ENCODE measurements at places on chromosomes 13 and 19.

DNA sequence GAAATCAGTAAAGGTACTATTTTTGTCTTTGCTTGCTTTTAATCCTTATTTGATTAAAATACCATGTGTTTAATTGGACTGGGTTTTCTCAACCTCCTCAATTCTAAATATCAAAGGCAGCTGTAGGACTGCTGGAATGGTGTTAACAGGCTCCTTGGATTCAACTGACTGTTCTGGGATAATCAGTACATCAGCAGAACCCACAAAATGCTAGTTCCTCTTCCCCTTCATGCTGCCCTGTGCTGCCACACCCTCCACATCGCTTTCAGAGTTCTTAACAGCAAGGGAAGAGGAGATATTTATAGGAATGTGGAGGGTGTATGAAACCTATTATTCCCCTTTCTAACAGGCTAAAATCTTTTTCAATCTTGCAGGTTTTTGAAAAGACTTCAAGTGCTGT is 82.4 kb downstream of the KCTD12 start:
- DNase-seq = no peak

DNA sequence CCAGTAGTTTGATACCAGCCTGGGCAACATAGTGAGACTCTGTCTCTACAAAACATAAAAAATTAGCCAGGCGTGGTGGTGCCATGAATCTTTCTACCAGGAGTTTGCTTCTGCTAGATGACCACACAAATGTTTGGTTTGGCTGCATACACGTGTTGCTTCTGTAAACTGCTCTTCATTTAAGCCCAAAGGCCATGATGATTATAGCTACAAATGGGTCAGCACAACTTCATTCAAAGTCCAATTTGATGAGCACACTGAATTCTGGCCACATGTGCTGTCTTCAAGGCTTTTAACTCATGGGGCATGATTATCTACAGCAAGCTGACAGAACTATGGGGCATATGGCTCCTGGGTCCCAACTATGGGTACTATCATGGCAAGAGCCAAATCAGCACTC is 46.3 kb upstream of the DCT start:
- no peak for DNase-seq

GRCh38 chr19:44943801-44944249 is 1.8 kb downstream of the APOC4 start:
- peak; percentile 43 for DNase-seq

GRCh38 chr19:55209693-55210472 is 582 bp upstream of the PTPRH start:
- DNase-seq = no peak

- DNase-seq = no peak
These were observed 24.0 kb downstream of the LDLR start for GRCh38 chr19:11113140-11113708.

GRCh38 chr13:114065141-114065925 is 67.1 kb downstream of the RASA3 start:
- peak; percentile 63 for DNase-seq

DNA sequence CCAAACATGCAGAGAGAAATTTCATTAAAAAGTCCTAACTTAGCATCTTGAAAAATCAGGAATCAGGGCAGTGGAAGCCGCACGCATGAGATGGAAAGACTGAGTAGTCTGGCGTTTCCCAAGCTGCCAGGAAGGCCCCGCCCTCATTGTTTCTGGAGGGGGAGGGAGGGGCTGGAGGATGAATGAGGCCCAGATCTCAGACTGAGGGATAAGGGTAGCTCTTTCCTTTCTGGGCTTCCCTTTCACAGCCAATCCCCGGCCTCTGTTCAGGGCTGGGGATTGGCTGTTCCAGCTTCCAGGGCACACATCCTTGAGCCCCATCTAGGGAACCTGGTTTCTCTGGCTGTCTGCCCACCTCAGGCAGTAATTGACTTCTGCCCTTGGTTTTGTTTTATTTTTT is 7.3 kb downstream of the C19orf53 start:
- no peak for DNase-seq

- no peak for DNase-seq
These were observed 23.6 kb downstream of the CACNG6 start for GRCh38 chr19:54014920-54015560.

- DNase-seq = no peak
These were observed 184.4 kb downstream of the DNAJC3 start for GRCh38 chr13:95861296-95861695.

GRCh38 chr19:19081642-19082151 is 17.9 kb downstream of the SLC25A42 start:
- DNase-seq = no peak

DNA sequence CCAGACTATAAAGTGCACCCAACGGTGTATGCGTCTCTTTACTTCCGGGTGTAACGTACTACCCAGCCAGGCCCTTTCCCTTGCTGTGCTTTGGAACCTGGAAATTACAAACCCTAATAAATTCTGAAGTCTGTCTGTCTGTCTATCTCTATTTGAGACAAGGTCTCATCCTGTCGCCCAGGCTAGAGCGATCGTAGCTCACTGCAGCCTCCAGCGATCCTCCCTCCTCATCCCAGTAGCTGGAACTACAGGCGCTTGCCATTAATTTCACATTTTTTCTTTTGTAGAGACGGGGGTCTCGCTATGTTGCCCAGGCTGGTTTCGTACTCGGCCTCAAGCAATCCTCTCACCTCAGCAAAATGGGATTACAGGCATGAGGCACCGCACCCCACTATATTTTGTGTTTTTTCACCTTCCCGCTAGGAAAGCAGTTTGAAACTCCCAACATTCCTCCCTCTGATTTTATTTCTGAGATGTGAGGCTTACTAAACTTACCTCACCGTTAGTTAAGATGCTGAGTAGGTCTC is 469 bp upstream of the RNF6 start:
- no peak for DNase-seq

DNA sequence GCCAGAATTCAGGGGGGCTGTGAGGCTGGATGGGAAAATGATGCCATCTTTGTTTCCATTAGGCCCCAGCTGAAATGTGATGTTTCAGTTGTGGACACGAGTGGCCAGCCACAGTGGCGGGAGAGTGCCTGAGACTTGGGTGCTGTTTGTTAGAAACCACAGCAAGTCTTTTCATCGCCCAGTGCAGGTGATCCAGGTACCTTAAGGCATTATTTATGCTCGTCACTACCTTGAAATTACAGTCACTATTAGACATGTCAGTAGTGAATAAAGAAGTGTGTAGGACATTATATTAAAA is 82.5 kb upstream of the TM9SF2 start:
- DNase-seq = no peak

DNA sequence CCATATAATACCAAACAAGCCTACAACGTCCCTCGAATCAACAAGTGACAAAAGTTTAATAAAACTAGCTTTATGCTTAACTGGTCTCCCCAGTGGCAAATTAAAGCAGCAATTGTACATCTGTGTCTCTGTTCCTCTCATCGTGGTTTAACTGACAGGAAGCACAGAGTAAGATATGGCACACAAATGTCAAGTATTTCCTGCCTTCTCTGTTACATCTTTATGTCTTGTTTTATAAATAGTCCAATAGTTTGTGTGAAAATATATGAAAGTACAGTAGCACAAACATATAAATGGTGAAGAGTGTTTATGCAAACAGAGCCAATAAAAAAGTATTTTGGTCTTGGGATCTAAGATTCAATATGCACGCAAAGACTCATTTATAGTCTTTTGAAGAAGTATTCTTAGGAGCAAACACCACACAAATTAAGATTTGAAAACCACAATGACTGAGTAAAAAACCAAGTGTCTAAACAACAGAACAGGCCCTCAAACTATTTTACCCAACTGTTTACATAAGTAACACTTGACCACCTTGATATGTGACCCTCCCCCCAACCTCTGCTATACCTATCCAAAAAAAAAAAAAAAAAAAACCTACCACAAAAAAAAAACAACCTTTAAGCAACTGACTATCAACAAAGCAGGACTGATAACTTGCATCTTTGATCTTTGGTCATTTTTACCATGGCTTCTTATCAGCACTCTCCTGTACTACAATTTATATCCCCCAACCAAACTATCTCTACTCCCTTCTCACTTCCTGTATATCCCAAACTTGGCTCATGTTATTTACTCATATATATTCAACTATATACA is 14.0 kb downstream of the ELF1 start:
- DNase-seq = peak; percentile 73

DNA sequence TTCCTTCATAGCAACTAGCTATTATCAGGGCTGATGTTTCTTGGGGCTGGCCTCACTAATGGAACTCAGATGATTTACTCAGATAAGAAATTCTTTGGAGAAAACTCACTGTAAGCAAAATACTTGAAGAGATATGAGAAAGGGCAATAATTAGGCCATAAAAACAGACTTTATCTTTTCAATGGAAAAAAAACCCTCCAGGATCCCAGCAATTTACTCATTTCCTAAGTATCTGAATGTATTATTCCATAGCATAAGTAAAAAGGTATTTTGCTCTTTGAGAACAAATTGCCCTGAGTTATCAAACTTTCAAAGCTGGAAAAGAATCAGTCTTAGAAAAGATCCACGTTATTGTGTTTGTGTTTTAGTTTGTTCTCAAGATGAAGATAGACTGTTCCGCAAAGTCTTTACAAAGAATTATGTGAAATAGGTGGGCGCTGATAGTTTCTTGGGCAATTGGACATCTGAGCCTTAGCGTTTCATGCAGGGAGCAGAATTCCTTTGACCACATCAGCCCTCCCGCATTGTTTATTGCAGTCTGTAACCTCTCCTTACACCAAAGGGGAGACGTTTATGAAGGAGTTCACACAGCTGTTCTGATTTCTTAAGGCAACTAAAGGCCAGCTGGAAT is 29.1 kb upstream of the CSNK1A1L start:
- no peak for DNase-seq

- peak; percentile 32 for DNase-seq
These were observed 28.4 kb downstream of the RASA3 start for GRCh38 chr13:114103801-114104654.

- DNase-seq = no peak
These were observed 27.8 kb downstream of the MBNL2 start for GRCh38 chr13:97249796-97250495.

- no peak for DNase-seq
These were observed 275.8 kb upstream of the SOX1 start for GRCh38 chr13:111791131-111791530.

GRCh38 chr13:93956426-93956825 is 523.1 kb downstream of the DCT start:
- DNase-seq = no peak

DNA sequence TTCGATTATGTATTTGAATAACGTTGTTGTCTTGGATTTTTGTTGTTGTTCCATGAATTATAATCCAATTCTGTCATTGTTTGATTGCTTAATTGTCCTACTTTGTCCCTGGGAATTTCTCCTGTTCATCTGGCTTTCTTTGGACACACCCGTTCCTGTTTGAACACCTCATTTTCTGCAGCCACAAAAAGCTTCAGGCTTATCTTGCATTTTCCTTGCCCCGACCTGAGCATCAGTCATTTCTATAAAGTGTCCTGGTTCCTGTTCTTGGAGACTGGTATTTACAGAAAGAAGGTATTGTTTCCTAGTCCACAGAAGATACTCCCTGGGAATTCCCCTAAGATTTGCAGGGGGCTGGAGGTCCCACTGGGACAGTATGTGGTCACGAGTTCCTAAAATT is 731.8 kb upstream of the ARGLU1 start:
- no peak for DNase-seq

GRCh38 chr13:74190999-74191398 is 56.8 kb upstream of the KLF12 start:
- peak; percentile 19 for DNase-seq

DNA sequence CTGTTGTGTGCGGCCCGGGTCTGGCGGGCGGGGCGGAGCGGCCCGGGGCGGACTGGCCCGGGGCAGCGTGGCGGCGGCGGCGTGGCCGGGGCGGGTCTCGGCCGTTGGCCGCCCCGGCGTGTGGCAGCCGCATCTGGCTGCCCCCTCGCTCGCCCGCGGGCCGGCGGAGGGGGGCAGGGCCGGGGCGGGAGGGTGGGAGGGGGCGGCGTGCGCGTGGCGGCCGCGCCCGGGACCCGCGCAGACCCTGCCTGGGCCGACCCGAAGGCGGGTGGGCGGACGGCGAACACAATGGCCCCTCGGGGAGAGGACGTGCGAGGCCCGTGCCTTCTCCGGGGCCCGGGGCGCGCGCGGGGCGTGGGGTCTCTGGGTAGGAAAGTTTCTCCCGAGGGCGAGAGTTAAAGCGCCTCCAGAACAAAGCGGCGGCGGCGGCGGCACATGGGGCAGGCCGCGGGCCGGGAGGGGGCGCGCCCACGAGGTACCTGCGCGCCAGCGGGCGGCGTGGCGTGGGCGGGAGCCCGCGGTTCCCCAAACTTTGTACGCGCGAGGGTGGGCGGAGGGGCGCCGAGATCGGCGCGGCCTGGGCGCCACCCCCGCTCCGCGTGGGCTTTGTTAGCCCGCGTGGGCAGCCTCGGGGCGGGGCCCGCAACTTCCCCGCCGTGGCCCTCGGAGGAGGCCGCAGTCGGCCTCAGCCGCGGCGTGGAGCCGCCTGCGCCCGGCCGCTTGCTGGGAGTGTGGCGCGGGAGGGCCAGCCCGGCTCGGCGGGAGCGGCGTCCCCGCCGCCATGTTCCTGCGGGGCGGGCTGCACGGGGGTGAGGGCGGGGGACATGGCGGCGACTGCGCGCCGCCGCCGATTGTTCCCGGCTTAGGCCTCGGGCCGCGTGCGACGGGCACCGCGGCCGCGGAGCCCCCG is 764 bp downstream of the MIR17HG start:
- DNase-seq = peak; percentile 64

DNA sequence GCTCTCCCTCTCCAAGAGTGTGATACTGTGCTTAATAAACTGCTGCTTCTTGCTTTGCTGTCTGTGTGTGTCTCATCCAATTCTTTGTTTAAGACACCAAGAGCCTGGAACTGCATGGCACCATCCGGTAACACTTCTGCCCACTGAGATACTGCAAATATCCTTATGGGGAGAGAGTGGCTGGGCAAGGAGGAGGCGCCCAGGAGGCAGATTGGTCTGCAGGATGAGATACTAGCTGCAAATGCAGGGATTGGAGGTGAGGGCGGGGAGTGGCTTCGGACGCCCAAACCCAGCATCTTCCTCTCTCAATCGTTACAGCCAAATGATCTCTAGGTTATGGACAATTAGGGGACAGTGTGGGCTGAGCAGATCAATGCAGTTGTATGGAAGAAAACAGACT is 1.7 kb upstream of the SIGLEC7 start:
- DNase-seq = no peak

DNA sequence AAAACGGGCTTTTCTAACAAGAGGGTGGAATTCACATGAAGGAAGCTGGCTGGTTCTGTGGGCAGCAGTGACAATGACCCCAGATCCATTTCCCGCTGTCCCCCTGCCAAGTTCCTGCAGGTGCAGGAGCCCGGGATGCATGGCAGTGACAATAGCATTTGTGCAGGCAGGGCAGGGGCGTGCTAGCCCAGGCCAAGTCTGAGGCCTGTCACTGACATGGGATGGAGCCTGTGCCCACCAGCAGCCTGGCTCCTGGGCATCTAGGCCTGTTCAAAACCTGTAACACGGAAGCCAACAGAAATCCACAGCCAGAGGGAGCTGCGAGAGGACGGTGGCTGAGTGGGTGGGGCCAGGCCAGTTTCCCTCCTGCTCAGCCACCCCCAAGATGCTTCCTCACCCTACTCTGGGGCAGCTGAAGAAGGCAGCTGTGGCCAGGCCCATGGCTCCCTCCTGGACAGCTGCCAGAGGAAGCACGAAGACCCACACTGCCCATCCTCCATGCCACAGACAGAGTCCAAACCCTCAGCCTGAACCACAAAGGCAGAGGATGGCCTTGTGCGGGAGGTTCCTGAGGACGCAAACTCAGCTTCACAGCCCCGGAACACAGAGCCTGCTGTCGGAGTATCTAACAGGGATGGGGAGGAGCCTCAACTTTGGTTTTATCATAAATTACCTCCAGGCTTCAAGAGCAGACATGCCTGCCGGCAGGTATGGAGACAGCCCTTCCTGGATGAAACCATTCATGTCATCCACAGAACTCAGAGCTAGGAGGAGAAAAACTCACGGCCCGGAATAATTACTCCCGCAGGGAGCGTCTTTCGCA is 74.0 kb downstream of the CEBPG start:
- no peak for DNase-seq

- no peak for DNase-seq
These were observed 517.1 kb downstream of the LMO7 start for GRCh38 chr13:76153239-76153638.
